ENCODE measurements at places on chromosomes 2 and 18.

GRCh38 chr2:7043690-7044089 lies 126.5 kb downstream of the RNF144A start:
- DNase-seq, result no peak

DNA sequence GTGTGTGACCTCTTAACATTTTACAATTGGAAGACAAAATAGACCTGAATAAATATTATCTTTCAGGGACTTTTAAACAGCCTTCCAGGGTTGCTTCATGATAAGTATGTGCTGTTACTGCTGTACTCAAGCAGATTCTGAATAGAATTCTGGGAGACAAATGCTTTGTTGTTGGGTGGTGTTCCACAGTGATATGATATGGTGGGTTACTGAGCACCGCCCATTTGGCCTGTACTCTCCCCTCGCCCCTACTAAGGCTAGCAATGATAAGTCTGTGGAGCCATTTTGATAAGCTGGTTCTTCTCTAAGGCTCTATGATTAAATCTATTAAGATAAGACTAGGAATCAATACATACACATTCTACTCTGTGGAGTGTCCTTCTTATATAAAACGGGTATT lies 89.8 kb upstream of the ITGA4 start:
- DNase-seq, result no peak

GRCh38 chr2:152924722-152925121 lies 206.3 kb downstream of the ARL6IP6 start:
- no peak for DNase-seq

DNA sequence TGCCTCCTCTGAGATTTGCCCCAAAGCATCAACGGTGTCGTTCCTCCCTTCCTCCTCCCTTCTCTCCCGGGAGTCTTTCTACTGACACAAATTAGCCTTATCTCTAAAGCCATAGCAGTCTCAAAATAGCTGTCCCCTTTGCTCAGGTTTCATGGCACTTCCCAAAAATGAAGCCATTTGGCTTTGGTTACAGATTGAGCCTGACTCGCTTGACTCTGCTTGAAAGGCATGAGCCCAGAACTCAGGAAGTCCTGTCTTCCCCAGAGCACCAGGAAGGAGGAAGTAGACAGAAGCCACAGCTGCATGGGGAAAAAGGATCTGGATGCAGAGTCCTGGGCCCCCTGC lies 234.4 kb upstream of the RGPD4 start:
- DNase-seq, result no peak

GRCh38 chr2:95348609-95349567 lies 51.7 kb downstream of the KCNIP3 start:
- DNase-seq, result no peak

DNA sequence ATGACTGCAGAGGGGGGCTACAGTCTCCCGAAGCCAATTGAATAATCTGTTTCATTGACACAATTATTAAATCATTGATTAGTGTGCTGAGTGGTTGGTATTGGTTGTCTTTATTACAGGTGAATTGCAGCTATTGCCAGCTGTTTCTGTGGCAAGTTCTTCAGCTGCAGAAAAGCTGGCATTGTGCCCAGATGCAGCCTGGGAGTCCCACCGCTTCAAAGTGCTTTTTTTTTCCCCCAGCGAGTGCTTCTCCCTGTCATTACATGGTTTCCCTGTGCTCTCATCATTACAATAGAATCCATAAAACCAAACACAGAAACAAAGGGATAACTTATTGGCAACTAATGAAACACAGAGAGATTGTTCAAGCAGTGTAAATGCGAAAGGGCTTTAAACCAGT lies 164.7 kb downstream of the GRB14 start:
- peak; percentile 40 for DNase-seq

DNA sequence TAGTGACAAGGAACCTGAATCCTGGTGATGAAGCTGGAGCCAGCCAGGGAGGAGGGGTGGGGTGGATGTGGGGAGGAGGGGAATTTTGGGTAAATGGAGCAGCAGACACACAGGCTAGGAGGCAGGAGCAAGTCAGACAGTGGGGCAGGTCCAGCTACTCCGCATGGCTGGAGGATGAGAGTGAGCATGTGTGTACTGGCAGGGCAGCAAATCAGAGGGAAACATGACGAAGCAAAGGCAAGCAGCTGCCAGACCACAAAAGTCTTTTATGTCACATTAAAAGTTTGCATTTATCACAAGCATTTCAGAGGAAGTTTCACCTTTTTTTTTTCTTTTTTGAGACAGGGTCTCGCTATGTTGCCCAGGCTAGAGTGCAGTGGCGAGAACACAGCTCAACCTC lies 11.9 kb upstream of the KIDINS220 start:
- no peak for DNase-seq

- DNase-seq, result peak; percentile 48
Measured at GRCh38 chr2:17620280-17620679, 79.8 kb downstream of the VSNL1 start.

- peak; percentile 14 for DNase-seq
Measured at GRCh38 chr2:124804014-124804940, 779.2 kb downstream of the CNTNAP5 start.

GRCh38 chr18:63505566-63506335 lies 29.0 kb downstream of the SERPINB5 start:
- peak; percentile 22 for DNase-seq

GRCh38 chr2:219149667-219150066 lies 10.9 kb downstream of the NHEJ1 start:
- no peak for DNase-seq

- DNase-seq, result peak; percentile 6
Measured at GRCh38 chr2:175852879-175853615, 149.0 kb downstream of the LNPK start.

DNA sequence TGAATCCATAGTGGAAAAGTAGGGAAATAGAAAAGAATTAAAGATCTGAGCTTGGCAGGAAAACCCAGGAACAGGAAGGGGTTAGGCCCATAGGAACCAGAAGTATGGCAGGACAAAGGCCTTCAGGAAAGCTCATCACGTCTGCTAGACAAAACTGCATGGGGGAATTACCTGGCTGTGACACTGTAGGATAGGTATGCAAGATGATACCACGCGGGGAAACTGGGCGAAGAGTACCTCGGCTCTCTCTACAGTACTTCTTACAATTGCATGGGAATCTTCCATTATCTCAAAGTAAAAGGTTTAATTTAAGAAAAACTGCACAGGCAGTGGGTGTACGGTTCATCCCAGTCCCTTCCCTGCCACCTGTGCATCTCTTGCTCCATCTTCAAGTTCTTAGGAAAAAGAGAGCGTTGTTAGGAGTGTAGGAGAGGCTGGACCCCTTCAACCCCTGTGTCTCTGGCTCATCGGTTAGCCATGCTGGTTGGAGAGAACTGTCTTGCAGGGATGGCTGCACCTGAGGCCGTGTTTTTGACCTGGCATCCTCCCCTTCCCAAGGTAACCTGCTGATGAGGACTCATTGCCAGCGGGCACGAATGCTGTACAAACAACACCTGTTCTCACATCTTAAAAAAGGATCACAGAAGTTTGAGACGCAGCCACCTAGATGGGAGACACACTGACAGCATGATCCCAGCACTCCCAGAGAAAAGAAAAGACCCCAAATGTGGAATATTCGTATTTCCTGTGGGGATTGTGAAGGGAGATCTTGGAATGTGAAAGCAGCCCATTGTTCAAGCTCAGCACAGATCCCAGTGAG lies 120.5 kb upstream of the COPS8 start:
- no peak for DNase-seq

- peak; percentile 40 for DNase-seq
Measured at GRCh38 chr18:9673296-9674251, 34.5 kb upstream of the RAB31 start.

- DNase-seq, result no peak
Measured at GRCh38 chr18:57951999-57952774, 91.8 kb upstream of the NEDD4L start.

- peak; percentile 34 for DNase-seq
Measured at GRCh38 chr2:120949027-120949956, 213.6 kb downstream of the GLI2 start.
